ENCODE measurements at places on chromosomes 5 and 9. TPM values are rescaled to one million over a fixed set of nuclear protein-coding genes. Genes with fewer than 3 reads are reported as not detected.

The PCDHA1 gene
- 7.5 TPM for total RNA-seq

The NEUROG1 gene
- 2.6 TPM for total RNA-seq

The SYK gene
- total RNA-seq: 1.5 TPM

The SPATA6L gene
- 12.0 TPM for total RNA-seq

The ADAMTS2 gene
- 7.0 TPM for total RNA-seq

The MARCOL gene
- total RNA-seq: not detected

The GABRA6 gene
- total RNA-seq: 4.4 TPM

The FST gene
- 12.4 TPM for total RNA-seq

The RNF183 gene
- total RNA-seq: not detected

The OLFML2A gene
- 5.4 TPM for total RNA-seq

The AGXT2 gene
- total RNA-seq: not detected

GRCh38 chr5:74638544-74638969, 2.0 kb downstream of the ENC1 start:
- DNase-seq: no peak

DNA sequence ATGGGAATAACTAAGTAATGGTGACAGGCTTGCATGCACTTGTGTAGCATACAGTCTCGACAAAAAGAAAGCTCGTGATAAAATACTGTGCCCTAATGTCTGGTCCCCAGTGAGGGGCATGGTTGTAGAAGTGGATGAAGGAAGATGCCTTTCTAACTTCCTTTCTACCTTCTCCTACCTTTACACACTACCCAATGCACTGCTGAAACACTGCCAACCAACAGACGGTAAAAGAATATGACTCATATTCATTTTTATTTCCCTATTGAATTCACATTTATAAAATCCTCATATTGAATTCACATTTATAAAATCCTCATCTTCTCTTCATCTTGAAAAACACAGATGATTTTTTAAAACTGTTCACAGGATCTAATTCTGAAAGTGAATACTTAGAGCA, 223.0 kb downstream of the PJA2 start:
- DNase-seq: no peak

DNA sequence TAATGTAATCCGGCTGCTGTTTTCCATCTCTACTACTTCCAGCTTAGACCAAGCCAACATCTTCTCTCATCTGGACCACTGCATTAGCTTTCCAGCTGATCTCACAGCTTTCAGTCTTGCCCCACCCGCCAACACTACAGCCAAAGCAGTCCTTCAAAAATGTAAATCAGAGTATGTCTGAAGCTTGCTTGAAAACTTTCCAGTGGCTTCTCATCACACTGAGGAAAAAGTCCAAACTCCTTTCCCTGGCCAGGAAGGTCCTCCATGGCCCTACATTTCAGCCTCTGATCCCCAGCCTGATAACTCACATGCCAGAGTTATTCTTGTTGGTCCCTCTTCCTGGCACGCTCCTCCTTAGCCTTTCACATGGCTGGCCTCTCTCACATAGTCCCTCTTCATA, 38.5 kb downstream of the TTC1 start:
- no peak for DNase-seq

DNA sequence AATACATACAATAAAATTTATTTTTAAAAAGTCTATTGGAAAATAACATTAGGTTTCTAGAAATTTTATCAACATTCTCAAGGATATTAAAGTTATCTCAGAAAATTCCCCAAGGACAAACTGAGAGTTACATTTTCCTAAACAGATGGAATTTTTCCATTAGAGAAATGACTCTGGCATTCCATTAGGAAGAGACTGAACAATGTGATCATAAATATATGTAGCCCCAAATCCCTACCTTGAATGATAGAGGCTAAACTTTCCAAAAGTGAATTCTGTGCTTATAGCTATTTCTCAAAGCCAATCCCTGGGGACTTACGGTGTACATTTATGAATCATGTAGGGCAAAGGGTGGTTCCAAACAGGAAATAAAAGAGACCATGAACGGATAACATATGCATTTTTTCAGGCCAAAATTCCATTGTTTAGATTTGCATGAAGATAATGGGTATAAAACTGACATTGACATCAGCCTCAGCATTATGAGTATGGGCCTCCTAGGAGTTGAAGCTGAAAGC, 1181.0 kb upstream of the DMAC1 start:
- DNase-seq: no peak

GRCh38 chr9:111920531-111920930, 23.9 kb downstream of the UGCG start:
- DNase-seq: no peak

GRCh38 chr9:83472221-83472665, 66.0 kb downstream of the FRMD3 start:
- no peak for DNase-seq

GRCh38 chr9:124894741-124895170, 32.8 kb downstream of the ARPC5L start:
- no peak for DNase-seq

- no peak for DNase-seq
Measured at GRCh38 chr5:157457391-157457790, 2.6 kb upstream of the NIPAL4 start.

GRCh38 chr5:128538000-128538249, at the start of gene FBN2:
Gene FBN2 (minus strand): TSS chr5:128538245. CDS start chr5:128537603, 642 bp downstream.
- no peak for DNase-seq

DNA sequence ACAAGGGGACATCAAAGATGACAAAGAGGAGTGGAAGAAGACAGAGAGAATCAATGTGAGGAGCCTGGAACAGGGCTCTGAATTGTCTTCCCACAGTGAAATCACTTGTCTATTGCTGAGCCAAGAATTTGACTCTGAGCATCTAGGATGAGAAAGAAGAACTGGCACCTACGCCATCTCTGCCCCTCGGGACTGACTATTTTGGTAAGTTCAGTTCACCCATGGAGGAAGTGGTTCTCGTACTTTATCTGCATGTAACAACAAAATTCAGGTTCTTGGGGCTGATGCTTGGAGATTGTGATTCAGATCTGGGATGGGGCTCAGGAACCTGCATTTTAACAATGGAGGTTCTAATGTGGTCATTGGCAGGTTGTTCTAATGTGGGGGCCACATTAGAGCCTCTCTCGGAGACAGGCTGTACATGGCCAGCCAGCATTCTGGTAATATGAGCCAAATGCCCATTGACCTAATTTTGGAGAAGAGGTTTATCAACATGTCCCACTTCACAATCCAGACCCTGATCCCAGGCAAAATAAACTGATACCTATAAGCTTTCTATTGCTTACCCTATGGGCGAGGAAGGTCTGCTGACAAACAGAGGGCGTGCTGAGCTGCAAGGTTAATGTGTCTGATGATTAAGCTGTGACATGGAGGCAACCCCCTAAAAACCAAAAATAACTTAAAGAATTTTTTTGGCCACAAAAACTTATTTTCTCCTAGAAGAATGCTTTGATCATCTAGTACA, 2.7 kb upstream of the IL12B start:
- peak; percentile 47 for DNase-seq

DNA sequence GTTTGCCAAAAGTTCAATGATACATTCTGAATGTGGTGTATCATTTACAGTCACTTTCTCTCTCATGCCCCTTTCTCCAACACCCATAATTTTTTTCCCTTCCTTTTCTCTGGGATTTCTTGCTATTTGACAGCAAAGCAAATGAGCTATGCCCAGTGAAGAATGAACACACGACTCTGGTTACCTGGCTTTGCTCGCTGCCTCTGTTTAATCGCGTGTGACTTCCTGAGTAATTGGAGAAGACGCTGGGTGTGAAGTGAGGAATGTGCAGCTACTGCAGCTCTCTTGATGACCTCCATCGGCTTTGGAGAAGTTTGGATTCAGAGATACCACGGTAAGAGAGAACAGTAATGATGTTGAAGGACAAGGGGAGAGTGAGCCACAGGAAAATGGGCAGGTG, 651.8 kb downstream of the KIF4B start:
- no peak for DNase-seq

GRCh38 chr9:93243112-93243511, 59.2 kb downstream of the WNK2 start:
- no peak for DNase-seq

DNA sequence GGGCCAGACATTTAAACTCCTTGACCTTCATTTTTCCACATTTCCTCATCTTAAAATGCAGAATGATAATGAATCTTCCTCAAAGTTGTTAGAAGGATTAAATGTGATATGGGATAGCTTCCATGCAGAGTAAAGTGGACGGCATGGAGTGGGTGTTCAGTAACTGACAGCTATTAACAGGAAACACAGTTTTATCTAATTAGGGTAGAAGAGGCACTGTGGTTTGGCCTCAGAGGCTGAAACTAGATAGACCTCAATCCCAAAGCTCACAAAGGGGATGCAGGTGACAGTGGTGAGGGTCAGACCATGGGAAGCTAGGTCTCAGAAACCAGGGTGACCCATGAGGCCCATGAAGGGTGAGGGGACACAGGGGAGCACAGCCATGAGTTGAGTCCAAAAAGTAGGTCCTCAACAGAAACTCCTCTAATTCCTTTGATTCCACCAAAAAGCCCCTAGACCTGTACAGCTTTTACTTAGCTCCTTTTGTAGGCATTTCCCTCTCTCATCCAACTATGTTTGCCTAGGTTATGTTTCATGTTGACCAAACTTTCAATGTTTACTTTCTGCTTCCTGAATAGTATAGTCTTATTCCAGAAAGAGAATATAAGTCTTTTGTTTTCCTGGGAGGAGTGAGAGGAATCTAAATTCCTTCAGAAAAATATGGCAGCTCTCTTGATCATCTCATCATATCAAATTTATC, 27.9 kb upstream of the GLDC start:
- no peak for DNase-seq

DNA sequence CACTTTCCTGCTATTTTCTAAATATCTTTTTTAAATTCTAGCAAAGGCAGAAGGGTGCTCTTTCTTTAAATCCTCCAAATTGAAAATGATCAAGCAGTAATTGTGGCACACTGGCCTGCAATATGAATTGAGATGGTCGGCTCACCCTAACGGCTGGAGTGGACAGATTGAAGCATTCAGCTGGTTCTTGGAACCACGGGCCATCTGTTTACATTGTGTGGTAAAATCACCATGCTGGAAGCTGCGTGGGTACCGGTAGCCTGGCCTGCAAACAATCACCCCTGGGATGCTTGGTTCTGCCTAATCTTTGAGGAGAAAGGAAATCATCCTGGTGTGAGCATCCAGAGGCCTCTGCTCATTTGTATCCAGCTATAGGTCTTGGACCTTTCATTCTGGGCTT, 289.3 kb downstream of the ZNF608 start:
- peak; percentile 31 for DNase-seq

- DNase-seq: no peak
Measured at GRCh38 chr5:10214041-10214440, 35.6 kb downstream of the ATPSCKMT start.

GRCh38 chr9:34334337-34334824, 5.0 kb downstream of the NUDT2 start:
- DNase-seq: peak; percentile 48

DNA sequence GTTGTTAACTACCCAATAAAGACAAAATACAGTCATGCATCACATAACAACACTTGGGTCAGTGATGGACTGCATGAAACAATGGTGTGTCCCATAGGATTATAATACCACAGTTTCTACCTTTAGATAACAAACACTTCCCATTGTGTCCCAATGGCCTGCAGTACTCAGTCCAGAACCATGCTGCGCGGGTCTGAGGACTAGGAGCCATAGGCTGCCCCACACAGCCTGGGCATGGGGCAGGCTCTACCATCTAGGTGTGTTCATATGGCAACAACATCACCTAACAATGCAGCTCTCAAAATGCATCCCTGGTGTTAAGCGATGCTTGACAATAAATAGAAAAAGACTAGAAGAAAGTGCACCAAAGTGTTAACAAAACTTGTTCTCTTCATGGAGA, 6.8 kb downstream of the IPPK start:
- no peak for DNase-seq

DNA sequence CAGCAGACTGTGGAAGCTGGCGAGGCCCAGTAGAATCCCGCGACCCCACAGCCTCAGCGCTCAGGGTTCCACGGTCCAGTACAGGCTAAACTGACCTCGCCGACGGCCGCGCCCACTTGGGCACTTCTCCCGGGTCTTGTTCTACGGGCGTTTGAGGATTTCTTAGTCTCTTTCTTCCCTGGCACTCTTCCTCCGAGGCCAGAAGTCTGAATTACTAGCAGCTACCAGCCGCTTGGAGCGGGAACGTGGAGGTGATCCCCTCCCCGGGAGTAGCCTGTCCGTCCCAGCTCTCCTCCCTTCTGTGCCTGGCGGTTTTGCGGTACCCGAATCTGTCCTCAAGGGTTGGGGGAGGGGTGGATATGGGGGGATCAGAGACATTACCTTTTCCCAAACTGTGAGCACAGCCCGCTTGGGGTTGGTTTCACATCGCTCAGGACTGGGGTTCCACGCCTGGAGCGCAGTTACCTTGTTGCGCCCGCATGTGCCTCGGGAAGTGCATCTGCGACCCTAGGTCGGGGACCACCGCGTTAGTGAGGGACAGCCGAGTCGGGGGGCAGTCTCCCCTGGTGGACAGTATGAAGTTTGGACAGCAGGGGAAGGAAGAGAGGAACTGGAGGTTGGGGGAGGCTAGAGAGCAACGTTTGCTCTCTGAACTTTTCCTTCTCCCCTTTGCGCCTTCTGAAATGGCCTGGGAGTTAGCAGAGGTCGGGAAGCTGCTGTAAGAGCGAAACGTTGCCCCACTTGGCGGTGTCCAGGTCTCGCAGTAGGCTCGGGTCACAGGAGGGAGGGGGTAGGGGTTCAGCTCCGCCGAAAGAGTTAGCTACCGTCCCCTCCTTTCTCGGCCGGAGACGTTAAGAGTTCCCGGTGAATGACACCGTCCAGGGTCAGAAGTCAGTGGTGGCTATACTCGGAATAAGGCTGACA, 190.8 kb downstream of the MEF2C start:
- peak; percentile 38 for DNase-seq

DNA sequence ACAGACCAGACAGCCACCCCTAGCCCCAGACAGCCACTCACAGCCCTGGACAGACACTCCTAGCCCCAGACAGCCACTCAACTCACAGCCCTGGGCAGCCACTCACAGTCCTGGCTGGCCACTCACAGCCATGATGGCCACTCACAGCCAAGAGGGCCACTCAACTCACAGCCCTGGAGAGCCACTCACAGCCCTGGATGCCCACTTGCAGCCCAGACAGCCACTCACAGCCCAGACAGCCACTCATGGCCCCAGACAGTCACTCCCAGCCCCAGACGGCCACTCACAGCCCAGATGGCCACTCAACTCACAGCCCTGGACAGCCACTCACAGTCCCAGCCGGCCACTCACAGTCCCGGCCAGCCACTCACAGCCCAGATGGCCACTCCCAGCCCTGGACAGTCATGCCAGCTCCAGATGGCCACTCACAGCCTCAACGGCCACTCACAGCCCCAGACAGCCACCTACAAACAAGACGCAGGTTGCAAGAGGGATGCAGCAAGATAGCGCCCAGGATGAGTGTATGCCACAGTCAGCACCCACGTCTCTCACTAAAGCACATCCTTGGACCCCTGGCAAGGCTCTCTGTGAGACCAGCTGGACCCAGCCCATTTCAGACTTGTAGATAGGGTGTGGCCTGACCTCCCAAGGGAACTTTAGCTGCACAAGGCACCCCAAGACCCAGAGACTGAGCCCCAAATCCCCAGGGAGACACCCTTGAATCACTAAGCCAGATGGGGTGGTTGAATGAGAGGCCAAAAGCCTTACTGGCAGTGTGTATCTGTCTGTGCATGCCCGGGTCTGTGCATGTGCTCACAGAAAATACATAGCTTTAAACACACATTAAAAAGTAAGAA, 22.4 kb downstream of the ZDHHC11B start:
- DNase-seq: peak; percentile 50

- DNase-seq: peak; percentile 80
Measured at GRCh38 chr9:33623658-33624586, 99.9 kb downstream of the ANKRD18B start.

GRCh38 chr5:135700731-135701130, 121.9 kb upstream of the CXCL14 start:
- no peak for DNase-seq

GRCh38 chr9:686321-686813, 155.1 kb upstream of the DMRT1 start:
- DNase-seq: no peak

Data from cerebellum (tissue), 4 donors.